Suprapubic skin (tissue), 4 donors: ENCODE measurements at places on chromosomes 7 and 10.

DNA sequence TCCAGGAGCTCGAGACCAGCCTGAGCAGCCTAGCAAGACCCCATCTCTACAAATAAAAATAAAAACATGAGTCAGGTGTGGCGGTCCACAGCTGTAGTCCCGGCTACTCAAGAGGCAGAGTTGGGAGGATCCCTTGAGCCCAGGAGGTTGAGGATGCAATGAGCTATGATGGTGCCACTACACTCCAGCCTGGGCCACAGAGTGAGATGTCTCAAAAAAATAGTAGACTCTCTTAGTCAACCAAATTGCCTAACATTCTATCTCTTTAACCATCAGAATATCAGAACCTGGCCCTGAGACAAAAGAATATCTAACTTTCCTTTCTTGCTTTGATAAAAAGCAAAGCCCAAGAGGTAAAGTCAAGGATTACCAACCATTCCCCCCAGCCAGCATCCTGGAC, 35.0 kb upstream of the CUX1 start:
- no peak for DNase-seq

DNA sequence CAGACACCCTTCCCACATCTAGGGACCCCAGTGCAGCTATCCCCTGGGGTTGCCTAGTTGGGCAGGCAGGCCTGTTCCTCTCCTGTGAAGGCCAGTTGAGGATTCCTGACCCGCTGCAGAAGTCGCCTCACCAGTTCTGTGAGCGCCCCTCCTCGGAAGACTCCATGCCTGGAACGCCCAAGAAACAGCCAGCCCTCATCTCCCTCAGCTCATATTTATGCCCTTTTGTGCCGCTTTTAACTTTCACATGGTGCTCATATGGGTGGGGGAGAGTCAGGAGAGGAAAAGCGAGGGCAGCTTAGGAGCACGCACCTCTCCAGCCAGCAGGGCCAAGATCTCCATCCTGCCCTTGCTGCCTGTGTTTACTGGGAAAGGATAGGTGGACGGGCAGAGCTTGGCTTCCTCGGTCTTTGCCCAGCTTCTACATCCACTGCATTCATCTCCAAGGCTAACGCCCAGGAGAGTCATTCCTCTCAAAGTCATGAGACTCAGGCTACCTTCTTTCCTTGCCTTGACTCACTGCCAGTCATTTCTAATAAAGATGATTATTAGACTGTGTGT, 286.6 kb downstream of the USP6NL start:
- no peak for DNase-seq

DNA sequence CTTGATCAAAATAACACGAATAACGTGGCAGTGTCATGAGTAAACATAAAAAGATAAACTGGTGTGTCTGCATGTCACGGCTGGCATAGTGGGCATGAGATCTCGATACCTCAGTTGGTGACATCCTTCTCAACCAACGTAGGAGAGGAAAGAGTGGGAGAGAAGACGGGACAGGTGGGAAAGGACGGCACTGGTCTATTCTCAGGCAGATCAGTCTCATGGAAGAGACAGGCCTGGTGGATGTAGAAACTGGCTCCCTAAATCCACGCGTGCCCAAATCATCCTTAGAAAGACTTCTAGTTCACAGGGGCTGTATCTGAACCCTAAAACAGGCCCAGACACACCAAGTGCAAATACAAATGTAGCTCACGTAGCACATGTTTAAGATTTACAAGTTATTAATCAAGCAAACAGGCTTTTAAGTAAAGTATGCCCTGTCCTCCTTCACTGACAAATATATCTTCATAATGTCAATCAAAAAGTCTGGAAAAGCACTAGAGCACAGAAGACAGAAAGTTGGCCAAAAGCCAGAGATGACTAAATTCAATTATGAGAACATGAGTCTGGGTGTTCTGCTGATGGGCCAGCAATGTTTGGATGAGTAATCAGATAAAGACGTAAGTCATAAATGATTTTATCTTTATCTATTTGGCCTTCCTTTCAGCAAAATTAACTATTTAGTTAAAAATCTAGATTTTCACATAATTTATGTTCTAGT, 56.3 kb downstream of the SFMBT2 start:
- no peak for DNase-seq

- DNase-seq, result no peak
Measured at GRCh38 chr7:123974326-123974908, 49.4 kb downstream of the SPAM1 start.

- no peak for DNase-seq
Measured at GRCh38 chr7:13259930-13260329, 572.5 kb downstream of the ARL4A start.

DNA sequence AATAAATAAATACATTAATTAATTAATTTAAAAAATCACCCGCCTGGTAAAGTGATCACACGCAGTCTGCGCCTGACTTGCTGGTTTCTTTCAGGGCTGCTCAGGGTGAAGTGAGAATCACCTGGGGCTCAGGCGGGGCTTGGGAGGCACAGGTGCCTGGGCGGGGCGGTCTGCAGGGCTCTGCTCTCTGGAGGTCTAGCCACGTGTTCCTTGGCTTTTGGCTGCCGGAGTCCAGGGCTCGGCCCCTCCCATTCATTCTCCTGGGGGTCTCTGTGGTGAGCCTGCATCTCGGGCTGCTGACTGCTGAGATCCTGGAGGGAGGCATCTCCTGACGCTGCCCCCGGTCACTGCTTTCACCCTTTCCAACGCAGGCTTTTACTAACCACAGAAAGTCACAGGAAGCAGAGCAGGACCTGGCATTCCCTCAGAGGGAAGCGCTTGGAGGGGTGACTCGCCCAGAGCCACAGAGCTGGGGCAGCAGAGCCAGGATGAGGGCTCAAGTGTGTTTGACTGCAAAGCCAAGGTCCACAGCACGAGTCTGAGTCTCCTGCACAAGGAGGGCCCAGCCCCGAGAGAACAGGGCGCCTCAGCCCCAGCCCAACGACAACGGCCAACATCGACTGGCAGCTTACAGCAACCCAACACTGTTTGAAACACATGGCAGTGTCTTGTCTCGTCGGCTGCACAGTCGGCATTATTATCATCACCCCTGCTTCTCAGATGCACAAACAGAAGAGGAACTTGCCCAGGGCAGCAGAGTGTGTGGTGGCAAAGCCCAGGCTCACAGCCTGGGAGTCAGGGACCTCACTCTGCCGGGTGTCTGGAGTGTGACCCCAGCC, 22.4 kb upstream of the MNX1 start:
- peak; percentile 42 for DNase-seq

GRCh38 chr10:82190432-82191260, 315.7 kb downstream of the NRG3 start:
- DNase-seq, result no peak

DNA sequence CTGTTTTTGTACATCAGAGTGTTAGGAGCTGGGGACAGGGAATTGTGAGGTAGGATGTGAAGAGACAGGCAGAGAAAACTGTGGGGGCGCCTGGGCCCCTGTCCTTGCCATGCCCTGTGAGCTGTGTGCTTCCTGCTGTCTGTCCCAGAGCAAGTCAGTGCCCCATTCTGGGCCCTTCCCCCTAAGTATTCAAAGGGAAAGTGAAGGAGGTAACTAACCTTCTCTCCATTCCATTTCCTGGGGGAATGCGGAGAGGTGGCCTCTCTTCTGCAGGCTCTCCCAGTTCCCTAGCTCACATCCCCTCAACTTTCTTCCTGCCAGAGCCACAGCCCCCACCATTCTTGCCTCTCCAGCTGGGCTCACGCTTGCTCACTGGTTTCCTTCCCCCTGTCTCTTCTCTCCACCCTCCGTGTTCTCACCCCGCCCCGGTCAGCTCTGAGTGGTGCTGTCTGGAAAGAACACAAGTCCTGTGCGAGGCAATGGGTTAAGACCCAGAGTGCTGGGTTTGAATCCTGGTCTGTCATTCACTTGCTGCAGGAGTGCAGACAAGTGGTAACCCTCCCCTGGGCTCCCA, 9.7 kb upstream of the VSIR start:
- DNase-seq, result no peak

DNA sequence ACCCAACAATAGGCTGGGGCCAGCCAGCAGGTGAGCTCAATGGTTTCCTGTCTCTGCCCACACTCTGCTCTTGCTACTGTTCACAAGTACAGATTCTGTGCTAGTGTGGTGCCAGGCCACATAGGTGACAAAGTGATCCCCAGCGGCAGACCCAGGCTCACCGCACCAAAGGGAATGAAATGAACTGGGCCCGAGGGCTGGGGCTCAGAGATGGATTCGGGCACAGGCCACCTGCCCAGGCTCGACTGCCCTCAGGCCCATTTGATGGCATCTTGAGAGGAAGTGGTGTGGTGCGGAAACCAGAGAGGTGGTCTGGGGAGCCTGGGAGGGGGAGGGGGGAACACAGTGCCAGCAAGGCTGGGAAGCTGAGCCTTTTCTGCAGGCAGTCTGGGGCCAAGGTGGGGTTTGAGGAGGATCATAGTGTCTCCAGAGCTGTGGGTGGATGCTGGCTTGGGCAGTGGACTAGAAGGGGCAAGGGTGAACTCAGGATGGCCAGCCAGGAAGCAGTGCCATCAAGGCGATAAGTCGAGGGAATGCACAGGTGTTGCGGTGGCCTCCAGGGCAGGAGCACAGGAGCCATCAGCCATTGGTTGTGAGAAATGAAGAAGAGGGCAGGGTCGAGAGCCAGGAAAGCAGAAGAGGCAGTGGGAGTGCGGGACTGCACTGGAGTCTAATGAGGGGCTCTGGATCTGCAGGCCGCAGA, 85.2 kb downstream of the ARHGAP22 start:
- DNase-seq, result peak; percentile 60

DNA sequence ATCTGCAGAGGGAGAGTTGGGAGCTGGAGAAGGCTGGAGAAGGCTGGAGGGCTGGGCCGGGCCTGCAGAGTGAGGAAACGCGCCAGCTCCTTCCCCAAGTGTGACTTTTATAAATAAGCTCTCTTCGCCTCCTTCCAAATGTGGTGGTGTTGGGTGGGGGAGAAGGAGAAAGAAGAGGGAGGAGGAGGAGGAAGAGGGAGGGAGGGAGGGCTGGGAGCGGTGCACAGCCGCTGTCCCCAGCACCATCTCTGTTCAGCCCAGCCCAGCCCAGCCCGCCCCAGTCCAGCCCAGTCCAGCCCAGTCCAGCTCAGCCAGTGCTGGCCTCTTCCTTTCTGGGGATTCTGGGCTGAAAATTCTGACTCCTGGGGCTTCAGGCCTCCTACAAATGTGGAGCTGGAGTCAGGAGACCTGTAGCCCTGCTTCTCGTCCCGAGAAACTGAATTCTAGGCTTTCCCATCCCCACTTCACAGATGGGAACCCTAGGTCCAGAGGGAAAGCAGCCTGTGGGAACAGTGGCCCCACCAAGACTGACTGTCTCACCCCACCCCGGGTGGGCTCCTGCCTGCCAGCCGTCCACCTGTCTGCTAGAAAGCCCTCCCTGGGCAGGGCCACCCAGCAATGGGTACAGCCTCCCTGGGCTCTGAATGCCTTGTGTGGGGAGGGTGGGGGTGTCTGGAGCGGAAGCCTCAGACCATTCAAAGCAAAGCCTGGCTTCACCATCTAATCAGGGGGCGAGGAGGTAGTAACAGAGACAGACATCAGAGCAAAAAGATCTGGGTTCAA, 2.3 kb downstream of the STX1A start:
- no peak for DNase-seq

DNA sequence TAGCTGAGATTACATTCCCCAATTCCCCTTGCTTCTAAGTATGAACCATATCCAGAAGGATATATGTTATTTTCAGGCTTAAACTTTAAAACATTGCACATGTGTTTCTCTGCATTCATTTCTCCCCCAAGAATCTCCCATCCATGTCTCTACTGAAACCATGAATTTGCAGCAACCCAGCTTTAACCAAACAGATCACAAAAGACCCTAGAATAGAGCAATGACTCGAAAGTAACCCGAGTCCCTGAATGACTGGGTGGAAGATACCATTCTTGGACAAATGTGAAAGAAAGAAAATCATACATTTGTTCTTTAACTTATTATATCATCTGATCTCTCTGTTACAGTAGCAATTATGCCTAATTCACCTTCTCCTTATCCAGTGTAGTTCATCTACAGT, 278.7 kb downstream of the IPMK start:
- DNase-seq, result no peak

DNA sequence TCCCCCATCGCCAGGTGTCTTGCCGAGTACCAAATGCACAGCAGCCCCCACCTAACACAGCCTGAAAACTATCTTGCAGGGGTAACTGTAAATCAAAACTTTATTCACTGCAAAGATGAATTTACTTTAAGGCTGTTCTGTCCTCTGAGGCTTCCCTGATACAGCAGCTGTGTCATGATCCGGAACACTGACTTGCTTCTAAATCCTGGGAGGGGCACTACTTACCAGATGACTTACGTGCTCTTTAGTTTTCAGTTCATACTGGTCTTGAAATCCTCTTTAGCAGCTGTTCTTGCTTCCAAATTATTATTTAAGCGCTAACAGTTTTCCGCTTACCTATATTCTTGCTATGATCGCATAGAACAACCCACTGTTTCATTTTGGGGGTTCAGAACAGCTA, 4.9 kb downstream of the DYNC1I1 start:
- DNase-seq, result no peak

- no peak for DNase-seq
Measured at GRCh38 chr7:96055717-96056116, 266.2 kb downstream of the SLC25A13 start.

- DNase-seq, result no peak
Measured at GRCh38 chr10:24223341-24223740, 14.4 kb downstream of the KIAA1217 start.

DNA sequence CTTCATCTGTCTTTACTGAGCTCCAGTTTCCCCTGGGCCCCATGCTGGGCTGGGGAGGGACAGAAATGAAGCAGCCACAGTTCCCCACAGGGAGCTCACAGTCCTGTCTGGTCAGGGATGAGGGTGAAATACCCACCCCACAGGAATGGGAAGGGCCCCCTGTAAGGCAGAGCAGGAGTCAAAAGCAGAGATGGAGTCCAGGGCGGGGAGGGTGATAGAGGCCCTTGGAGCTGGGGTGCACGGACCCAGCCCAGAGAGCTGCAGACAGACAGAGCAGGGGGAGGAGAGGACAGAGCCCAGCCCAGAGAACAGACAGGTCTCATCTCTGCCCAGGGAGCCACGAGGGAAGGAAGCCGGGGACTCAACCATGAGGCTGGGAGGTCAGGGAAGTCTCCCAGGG, 34.9 kb upstream of the ZNF488 start:
- no peak for DNase-seq

DNA sequence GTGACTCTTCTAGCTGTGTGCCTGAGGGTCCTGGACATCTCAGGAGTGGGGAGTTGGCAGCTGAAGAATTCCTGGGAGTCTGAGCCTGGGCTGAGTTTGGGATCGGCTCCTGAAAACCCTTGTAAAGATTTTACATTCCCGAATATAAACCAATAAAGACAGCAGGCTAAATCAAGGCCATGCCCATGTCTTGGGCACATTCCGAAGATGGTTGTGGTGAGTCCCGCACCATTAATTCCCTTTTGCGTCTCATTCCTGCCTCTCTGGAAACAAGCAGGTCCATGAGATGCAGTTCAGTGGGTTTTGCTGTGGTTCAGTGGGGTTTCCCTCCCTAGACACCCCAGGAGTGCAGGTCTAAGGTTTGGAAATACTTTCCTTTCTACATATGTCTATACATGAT, 90.9 kb downstream of the COL26A1 start:
- no peak for DNase-seq

GRCh38 chr7:116733924-116734580, 62.1 kb downstream of the MET start:
- no peak for DNase-seq
